CD4-positive, alpha-beta T cell (primary cell): ENCODE measurements at places on chromosomes 16 and 17.

DNA sequence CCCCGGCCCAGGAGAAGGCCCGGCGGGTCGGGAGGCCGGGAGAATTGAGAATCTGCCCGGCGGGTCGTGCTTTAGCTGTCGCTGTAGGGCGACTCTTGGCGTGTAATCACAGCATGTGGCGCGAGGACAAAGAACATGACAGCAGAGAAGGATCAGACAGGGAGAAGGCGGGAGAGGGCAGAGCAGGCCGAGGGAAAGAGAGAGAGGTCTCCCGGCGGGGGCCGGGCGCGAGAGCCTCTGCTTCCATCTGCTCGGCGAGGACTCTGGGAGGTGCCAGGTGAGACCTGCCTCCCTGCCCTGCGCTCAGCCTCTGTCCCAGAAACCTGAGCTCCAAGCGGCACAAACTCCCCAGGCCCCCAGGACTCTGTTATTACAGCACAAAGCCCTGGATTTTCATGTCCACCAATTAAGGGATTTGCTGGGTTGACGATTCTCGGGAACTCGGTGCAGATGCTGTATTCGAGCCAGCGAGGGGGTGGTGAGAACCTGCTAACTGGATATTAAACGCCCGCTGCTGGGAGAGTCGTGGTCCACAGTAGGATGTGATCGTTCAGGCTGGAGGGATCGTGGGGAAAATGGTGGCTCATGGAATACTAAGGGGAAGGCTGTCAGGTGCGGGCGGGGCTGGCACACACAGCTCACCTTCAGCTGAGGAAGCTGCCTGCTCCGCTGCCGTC, 172.0 kb upstream of the CIBAR2 start:
- no peak for DNase-seq

- DNase-seq = no peak
These were observed 441.1 kb upstream of the MON1B start for GRCh38 chr16:76749780-76750375.

- DNase-seq = no peak
These were observed 6.0 kb downstream of the USP36 start for GRCh38 chr17:78834571-78834970.

- no peak for DNase-seq
These were observed 3.0 kb upstream of the KRT15 start for GRCh38 chr17:41521574-41522261.

- DNase-seq = no peak
These were observed 1.6 kb downstream of the RNF213 start for GRCh38 chr17:80262291-80262690.

- DNase-seq = no peak
These were observed 30.3 kb downstream of the CHD9NB start for GRCh38 chr16:53022374-53022773.

DNA sequence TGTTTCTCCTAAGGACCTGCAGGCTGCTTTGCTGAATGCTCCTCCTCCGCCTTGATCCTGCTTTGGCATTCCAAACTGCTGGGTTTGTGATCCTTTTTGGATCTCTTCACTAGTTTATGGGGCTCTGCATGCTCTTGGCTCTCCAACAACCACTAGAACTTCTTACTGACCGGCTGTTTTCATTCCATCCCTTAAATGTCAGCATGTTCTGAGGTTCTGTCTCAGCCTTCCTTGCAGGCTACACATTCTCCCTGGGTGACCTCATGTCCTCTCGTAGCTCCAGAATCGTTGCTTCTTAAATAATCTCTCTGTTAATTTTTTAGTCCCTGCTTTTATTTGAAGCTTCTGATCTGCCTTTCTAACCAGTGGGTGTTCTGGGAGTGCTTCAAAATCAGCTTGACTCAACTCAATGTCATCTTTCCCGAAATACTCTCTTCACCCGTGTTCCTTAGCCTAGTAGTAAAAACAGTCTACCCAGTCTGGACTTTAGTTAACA, 119.0 kb upstream of the HS3ST2 start:
- no peak for DNase-seq

DNA sequence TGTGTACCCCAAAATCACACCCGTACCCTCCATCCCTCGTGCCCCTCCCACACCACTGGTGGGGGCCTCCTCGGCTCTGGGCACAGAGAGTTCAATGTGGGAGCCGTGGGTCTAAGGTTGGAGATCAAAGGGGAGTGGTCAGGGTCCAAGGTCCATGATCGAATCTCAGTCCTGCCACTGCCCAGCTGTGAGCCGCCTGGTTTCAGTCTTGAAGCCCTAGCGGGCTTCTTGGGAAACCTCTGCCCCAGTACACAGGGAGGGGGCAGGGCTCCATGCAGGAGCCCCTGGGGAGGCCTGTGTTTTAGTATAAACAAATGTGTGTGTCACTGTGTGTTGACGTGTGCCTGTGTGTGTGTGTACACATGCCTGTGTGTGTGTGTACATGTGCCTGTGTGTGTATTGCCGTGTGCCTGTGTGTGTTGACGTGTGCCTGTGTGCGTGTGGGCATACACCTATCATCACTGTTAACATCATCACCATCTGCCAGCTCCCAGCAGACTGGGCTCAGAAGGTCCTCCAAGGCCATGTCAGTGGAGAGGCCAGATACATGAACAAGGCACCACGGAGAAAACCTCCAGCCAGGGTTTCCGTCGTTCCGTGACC, 26.5 kb upstream of the ZNF469 start:
- DNase-seq = no peak

- no peak for DNase-seq
These were observed 318.3 kb downstream of the PHKB start for GRCh38 chr16:47779201-47780016.

DNA sequence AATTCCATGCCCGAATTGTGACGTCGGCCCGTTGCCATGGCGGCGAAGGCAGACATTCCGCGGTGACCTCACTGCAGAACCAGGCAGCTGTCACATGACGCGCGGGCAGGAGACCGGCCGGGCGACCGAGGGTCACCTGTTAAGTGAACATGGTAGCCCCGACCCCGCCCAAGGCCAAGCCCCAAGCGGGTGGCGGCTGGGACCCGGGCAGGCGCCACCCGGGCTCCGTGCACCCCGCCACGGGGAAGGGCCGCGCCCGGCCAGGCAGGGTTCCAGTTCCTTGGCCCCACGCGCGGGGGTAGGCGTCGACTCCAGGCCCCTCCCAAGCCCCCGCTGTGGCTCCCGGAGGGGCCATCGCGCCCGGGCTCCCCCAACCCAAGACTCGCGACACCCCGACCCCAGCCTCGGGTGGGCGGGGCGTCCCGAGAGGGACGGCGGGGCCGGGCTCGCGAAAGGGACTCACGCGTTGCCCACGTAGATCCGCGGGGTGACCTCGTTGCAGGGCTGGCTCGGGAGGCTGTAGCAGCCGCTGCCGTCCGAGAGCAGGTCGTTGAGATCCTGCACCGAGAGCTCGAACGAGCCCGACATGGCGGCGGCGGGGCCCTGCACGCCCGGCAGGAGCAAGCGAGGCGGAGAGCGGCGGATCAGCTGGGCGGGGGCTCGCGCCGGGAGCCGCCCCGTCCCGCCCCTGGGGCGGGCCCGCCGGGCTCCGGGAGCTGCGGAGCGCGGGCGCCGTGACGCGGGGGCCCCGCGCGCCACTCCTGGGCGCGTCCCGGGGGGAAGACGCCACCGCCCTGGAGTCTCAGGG, at the start of gene DUSP3:
Gene DUSP3, minus strand, starts transcription at position 641 of the 808 bp plus-strand sequence. Its CDS starts 53 bp downstream, at position 588.
- DNase-seq = peak; percentile 70

DNA sequence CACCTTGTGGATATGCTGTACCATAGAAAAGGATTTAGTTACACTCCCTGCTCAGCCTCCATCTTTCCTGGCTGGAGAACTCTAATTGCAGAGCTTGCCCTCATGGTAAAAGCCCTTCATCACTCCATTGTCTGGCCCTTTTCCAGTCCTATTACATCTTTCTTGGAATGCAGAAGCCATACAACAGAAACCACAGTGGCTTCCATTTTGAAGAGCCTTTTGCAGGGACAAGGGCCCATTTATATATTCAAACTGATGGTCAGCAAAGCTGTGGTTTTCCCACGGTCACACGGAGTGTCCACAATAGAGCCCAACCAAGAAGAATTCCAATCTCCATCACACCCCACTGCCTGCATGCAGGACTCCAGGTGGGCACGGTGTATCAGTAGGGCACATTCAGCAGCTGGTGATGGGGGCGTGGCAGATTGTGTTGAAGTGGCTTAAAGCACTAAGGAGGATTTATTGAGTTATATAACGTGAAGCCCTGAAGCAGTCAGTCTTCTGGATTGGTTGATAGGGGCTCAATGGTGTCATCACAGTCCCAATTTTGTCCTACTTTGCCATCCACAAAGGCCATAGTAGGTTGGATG, 20.3 kb downstream of the COPRS start:
- no peak for DNase-seq

- no peak for DNase-seq
These were observed 6.6 kb upstream of the GALK1 start for GRCh38 chr17:75771334-75772281.

- DNase-seq = no peak
These were observed 15.1 kb downstream of the TRPV3 start for GRCh38 chr17:3542410-3543088.

DNA sequence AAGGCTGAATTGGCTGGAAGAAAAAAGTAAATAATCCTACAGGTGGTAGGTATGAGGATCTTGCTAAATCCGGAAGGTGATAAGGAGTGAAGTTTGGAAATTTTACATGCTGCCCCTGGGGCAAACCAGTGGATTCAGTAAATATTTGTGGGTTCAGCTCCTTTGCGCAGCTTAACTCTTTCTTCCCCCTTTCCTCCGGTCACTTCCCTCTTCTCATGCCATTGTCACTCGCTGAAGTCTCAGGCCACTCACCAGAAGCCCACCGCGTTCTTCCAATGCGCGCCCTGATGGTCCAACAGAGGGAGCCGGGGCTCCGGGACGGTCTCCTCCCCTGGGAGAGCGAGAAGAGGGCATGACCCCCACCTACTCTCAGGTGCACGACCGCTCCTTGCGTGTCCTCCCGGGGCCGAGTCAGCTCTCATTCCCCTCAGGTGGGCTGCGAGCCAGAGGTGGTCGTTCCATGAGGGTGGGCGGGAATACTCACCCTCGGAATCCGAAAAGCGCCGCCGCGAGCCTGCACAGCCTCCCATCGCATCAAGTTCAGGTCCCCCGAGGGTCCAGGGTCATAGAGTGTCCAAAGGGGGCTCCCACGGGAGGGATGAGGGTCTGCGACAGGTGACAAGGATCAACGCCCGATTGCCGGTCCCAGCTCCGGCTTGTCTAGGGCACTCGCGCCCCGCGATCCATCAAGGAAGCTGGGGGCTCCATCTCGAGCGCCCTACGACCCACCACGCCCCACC, 474 bp downstream of the CLN3 start:
- no peak for DNase-seq

DNA sequence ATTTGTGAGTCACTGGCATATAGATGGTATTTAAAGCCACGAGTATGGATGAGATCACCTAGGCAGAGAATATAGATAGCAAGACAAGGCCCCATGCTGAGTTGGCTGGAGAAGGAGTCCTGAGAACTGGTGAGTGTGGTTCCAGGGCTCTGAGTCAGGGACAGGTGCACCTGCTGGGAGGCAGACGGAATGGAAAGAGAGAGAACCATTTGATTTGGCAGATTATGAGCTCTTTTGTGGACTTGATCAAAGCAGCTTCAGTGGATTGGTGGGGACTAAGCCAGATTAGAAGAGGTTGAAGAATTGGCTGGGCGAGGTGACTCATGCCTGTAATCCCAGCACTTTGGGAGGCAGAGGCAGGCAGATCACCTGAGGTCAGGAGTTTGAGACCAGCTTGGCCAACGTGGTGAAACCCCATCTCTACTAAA, 4.3 kb upstream of the C16orf92 start:
- DNase-seq = no peak

DNA sequence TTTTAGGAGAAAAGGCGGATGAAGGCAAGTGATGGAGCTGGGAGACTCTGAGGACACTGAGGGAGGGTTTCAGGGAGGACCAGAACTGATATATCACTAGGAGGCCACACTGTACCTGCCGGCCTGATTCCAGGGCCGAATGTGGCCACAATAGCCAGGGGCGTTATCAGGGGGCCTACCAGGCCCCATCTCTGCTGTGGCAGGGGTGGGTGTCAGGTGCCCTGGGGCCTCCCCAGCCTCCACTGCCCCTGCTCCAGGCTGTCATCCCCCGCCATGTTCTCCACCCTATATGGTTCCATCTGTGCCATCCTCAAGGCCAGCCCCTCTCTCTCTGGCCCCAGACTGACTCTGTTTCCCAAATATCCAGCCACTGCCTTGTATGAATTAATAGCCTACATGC, 246.5 kb downstream of the GSG1L start:
- DNase-seq = no peak

DNA sequence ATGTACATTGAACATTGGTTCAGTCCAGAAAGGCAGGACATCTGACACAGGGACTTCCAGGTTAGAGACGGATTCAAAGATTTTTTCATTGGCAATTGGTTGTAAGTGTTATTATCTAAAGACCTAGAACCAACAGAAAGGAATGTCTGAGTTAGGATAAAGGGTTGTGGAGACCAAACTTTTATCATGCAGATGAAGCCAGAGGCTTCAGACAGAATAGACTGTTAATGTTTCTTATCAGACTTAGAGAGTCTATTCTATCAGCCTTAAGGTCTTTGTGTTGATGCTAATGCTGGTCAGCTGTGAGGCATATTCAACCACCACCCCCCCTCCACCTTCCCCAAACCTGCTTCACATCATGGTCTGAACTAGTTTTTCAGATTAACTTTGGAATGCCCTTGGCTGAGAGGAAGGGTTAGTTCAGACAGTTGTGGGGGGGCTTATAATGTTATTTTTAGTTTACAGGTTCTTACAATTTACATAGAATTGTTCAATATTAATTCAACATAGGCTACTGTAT, 2.1 kb upstream of the ITGB3 start:
- no peak for DNase-seq

DNA sequence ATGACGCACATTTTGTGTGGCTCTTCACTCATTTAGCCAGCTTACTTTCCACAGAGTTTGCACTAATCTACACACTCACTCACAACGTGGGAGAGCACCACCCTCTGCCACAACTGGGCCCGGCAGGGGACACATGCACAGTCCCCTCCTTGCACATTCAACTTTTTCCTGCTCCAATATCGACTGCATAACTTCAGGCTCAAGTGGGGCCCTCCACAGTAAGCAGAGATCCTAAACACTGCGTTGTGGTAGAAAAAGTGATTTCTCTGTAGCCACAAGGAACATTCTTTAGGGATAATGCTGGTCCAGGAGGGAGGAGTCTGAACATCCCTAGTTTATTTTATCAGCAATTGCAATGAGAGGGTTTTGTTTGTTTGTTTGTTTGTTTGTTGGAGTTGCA, 40.0 kb downstream of the MRPS23 start:
- DNase-seq = no peak

GRCh38 chr17:8696906-8697305, 47.7 kb downstream of the CCDC42 start:
- no peak for DNase-seq

DNA sequence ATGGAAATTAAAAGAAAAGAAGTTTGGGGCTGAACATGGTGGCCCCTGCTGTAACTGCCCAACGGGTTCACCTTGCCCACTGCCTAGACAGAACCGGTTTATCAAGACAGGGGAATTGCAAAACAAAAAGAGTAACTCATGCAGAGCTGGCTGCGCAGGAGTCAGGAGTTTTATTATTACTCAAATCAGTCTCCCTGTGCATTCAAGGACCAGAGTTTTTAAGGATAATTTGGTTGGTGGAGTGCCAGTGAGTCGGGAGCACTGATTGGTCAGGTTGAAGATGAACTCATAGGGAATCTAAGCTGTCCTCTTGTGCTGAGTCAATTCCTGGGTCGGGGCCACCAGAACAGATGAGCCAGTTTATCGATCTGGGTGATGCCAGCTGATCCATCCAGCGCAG, 4.4 kb upstream of the SCPEP1 start:
- DNase-seq = no peak
